Glomerular endothelial cell (primary cell): ENCODE measurements at places on chromosomes 16 and 17.
A peak's percentile ranks its signal among the peaks of the same experiment; 100 is the strongest.

DNA sequence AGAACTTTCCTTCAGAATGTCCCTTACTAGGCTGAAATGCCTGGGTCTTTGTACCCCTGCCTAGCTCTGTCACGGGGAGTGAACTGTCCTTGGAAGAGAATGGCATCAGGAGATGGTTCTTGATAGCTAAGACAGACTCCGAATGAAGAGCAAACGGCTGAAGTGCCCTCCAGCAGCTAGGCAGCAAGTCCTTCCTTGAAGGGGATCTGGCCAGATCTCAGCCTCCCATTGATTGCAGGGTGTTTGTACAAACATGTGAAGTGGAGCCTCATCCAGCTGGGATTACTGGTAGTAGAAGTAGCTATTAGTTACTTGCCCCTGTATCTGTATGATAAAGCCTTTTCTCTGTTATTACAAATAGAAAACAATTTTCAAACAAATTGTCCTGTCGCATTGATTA is 30.9 kb downstream of the LRRC36 start:
- DNase-seq: no peak

GRCh38 chr16:87821376-87822107 is 47.8 kb downstream of the SLC7A5 start:
- DNase-seq: no peak

- DNase-seq: no peak
Observed at GRCh38 chr17:29838961-29839360, 91.1 kb downstream of the SSH2 start.

- DNase-seq: no peak
Observed at GRCh38 chr17:45311760-45312476, 4.9 kb downstream of the MAP3K14 start.

- no peak for DNase-seq
Observed at GRCh38 chr17:72714357-72714966, 378.0 kb downstream of the SLC39A11 start.

GRCh38 chr16:48182979-48183537 is 27.3 kb upstream of the ABCC12 start:
- DNase-seq: no peak

GRCh38 chr16:66874079-66874775 is 6.1 kb upstream of the PDP2 start:
- DNase-seq: no peak

DNA sequence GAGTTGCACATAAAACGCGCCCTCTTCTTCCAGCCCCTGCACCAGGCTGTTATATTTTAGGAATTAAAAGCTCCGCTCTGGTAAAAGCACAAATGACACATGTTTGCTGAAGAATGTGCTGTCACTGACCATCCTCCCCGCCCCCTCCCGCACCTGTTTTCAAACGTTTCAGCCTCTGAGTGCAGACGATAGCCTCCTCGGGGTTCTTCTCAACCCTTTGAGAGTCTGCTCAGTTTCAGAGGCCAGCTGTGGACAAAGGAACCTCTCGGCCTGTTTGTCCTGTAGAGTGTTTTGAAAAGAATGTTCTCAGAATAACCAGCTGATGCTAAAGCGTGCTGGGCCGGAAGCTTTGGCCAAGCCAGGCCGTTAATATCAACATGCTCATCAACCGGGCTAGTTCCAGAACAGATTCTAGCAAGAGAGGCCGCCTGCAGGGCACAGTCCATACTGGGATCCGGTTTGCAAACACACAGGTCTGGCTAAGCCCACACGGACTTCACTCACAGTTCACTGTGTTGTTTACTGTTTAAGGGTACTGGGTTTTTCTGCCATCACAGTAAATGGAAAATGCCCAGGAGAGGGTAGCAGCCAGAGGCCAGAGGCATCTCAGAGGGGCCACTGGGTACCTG is 6.4 kb upstream of the CACNG4 start:
- no peak for DNase-seq

- DNase-seq: peak; percentile 88
Observed at GRCh38 chr17:29640981-29641642, 18.4 kb upstream of the CORO6 start.
